ENCODE measurements at places on chromosomes 16 and 17.

DNA sequence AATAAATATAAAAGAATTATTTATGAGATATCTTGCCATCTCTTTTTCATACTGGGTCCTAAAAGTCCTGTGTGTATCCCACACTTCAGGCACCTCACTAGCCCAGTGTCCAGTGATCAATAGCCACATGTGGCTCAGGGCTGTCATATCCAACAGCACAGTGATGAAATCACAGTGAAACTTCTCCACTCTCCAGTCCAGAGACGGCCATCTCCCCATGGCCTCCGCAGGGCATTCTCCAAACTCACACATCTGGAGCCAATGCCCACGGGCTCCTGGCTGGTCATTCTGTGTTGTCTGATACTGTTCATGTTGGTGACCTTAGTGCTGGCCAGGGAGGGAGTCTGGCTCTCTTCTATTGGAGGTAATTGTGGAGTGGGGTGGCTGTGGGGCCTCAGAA is 125.2 kb upstream of the SDK2 start:
- DNase-seq, result no peak

DNA sequence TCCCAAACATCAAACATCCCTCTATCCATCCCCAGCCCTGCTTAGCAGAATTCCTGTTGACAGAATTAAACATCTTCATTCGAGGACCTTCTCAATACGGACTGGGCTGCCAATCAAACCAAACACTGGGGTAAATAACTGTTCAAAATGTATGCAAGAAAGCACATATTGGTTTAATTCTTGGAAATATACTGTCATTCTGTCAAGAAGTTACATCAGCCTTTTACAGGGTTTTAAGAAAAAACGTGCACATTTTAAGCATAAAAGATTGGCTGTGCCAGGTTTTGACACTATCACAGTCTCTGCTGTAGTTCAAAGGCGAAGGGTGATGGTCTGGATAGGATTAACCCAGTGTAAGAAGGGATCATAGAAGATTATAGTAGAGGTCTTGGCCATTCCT is 25.1 kb upstream of the CCNF start:
- no peak for DNase-seq

DNA sequence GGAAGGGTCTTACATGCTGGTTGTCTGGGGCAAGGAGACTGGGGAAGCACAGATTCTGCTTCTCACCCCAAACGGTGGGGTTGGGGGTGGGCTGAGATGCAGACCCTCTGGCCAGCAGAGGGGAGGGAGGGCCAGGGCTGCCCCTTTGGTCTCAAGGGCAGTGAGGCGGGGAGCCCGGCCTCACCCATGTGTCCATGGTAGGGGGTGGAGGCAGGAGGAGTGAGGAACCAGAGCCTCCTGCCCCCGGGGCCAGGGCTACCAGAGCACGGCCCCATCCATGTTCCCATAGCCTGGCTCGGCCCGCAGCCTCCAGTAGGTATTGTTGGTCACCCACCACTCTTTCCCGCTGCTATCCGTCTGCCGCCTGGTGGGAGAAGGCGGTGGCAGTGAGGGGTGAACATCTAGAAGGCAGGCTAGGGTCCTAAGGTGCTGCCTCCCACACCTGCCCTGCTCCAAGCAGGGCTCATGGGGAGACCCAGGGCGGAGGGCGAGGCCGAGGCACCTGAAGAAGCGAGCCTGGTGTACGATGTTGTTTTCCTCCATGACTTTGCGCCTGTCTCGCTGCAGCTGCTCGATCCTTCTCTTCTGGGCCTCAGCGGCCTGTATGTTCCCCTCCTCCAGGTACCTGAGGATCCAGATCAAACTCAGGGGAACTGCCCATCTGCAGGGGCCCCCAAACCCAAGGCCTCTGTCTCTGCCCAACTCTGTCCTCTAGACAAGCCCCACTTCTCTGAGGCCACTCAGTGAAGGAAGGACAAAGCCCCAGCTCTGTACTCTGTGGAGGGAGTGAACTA is 13.4 kb downstream of the OSBPL7 start:
- DNase-seq, result no peak

- DNase-seq, result no peak
Measured at GRCh38 chr16:12805066-12805465, 1.4 kb upstream of the CPPED1 start.

DNA sequence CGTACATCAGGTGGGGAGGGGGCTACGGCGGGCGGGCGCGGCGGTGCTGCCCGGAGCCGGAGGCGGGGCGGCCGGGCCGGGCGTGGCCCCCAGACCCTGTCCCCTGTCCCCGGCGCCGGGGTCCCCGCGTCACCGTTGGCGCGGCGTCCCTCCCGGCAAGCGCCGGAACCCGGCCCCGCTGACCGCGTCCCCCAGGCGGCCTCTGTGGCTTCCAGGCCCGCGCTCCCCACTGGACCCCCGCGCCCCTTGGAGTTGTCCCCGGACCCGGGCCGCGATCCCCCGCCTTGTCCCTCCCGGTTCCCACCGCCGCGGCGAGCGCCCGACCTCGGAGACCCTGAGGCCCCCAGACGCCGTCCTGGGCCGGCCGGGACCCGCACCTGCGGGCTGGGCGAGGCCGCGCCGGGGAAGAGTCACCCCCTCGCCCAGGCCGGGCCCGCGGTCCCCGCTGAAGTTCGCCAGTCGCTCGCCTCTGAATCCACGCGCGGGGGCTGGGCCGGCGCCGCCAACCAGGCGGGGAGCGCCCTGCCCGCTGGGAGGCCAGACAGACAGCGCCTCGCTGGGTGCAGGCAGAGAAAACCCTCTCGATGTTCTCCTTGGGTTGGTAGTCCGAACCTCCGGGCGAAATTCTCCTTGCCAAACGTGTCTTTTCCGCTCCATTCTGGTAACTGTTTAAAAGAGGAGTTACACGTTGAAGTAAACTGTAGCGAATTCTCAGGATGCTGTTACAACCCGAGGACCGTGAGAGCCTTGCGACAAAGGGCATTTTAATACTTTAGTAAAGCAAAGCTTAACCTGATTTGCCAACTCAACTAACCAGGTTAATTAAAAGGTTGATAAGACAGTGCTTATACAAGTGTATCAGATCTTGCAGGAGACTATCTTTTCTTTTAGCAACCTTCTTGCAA is 761 bp downstream of the GAN start:
- DNase-seq, result no peak

DNA sequence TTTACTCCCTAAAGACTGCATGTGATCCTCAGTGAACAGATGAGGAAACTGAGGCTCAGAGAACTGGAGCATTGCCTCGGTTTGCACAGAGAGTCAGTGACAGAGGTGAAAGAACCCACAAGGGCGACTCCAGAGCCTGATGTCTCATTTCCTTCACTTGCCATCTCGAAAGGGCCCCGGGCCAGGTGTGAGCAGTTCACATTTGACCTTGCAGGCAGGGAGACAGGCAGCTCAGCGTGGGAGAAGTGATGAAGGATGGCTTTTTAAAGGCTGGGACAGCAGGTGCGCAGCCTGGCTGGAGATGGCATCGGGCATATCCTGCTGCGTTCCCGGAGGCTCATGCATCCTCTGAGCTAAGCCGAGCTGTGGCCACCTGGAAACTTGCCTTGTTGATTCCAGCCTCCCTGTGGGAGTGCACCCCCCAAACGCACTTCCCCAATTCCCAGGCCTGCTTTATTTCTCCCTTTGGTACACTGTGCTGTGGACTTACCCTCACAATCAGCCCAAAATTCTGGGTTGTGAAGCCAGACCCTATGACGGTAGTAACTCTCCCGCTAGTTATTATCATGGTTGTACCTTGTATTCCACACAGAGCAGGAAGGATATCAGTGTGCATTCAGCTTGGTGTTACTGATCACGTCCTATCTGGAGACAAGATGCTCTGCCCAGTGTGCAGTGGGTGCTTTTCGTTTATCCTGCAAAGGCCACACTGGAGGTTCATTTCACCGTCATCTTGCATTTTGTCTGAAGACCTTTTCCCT is 753.2 kb upstream of the EEF2KMT start:
- DNase-seq, result no peak

- no peak for DNase-seq
Measured at GRCh38 chr16:89046491-89046890, 47.2 kb upstream of the ACSF3 start.

GRCh38 chr17:42270596-42270995 is 5.6 kb downstream of the STAT5B start:
- DNase-seq, result no peak

GRCh38 chr17:82384730-82385481 is 13.3 kb downstream of the UTS2R start:
- no peak for DNase-seq

GRCh38 chr17:65466547-65466946 is 94.9 kb downstream of the AXIN2 start:
- no peak for DNase-seq

Measured in HAP-1 (cell line).